CD14-positive monocyte (primary cell): ENCODE measurements at places on chromosomes 7 and 10.

GRCh38 chr10:14826076-14826829, 11.6 kb downstream of the CDNF start:
- peak; percentile 38 for DNase-seq

GRCh38 chr10:50621968-50622705, 1.6 kb downstream of the SGMS1 start:
- peak; percentile 84 for DNase-seq

DNA sequence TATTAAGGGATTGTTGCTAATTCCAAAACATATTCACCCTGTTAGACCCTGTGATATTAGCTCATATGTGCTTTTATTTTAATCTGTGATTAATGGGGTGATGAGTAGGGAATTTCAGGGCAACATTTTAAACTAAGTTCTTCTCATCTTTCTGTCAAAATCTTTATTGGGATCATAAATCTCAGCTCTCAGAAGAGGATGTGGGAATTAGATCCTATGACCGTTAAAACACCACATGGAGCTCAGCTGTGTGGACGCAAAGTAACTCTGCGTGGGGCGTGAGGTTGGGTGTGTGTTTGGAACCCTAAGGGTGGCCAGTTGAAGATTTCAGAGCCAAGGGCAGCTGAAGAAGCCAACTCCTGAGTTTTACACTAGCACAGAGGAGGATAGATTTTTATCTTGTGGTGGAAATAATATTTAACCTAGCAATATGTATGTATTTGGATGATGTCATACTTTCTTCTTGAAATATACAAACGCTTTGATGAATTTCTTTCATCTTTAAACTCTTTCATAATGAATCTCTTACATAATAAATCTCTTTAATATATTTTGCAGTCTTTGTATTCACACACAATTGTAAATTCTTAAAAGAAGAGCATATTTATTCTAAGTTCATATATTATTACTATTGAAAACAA, 64.4 kb downstream of the EPDR1 start:
- DNase-seq = no peak

DNA sequence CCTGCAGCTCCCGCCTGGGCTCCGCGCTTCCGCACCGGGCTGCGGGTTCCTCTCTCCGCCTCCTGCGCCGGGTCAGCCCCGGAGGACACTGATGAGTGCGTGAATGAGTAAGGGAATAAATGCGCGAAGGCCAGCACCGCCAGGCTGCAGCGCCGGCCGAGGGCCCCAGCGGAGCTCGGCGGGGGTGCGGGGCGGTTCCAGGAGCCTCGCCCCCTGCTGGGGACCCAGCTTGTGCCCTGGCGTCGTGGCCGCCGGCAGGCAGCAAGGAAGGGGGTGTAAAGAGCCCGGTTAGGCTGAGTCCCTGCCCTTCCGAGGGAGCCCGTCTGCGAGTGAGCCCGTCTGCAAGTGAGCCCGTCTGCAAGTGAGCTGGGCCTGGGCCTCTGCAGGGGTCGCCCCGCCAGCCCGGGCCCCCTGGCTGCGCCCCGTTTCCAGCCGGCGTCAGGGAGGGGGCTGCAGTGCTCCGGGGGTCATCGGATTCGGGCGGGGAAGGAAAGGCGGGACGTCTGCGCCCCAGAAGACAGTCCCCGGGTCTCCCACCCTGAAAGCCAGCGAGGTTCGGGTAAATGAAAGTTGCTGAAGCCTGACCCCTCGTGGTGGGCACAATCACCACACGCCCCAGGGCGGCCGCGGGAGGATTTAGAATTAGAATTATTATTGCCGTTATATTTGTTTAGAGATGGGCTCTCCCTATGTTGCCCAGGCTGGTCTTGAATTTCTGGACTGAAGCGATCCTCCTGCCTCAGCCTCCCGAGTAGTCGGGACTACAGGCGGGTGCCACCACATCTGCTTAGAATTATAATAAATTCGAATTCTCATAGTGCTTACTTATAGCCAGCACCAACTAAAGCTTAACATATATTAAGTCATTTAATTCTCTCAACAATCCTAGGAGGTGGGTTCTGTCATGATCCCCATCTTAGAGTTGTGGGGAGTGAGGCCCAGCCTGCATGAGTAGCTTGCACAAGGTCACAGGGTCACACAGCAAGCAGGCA, 8.6 kb upstream of the CRYGN start:
- peak; percentile 57 for DNase-seq

DNA sequence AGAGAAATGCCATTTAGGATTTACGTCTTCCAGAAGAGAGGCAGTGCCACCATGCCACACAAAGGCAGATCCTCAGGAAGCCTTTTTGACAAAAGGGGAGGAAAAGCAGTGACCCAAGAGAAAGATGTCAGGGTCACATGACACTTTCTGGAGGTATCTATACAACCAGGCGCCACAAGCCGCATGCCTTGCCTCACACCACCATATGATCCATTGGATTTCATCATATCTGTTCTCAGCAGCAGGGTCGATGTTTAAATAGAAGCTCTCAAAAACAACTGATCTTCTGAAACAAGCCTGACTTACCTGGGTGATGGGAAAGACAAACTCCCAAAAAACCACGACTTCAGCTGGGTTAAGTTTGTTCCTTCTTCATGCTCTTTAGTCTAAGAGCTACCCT, 52.5 kb upstream of the UNC5B start:
- DNase-seq = no peak

DNA sequence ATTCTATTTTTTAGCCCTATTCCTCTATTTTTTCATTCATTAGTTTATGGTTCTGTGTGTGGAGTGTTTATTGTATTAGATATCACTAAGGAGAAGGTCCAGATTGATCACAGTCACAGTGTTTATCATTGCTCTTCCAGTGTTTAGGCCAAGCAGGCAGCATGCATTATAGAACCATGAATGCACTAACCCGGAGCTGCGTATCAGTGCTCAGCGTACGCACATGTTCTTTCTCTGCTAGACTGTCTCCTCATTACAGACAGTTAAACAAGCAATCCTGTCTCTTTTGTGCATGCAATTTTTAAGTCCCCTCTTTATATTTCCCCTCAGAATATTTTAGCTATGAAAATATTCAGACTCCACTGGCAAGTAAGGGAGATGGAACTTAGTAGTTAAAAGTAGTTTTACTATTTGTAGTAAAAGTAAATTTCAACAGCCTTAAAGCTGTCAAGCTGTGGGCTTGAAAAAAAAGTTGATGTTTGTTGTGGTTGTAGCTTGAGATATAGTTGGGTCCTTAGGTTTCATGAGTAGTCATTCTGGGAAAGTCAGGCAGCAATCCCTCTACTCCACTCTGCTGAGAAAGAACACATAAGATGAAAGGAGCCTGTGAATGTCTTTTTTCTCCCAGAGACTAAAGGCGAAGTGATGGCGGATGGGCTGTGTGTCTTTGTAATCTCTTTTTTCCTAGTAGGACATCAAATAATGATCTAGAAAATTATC, 260.4 kb downstream of the CDK14 start:
- no peak for DNase-seq

DNA sequence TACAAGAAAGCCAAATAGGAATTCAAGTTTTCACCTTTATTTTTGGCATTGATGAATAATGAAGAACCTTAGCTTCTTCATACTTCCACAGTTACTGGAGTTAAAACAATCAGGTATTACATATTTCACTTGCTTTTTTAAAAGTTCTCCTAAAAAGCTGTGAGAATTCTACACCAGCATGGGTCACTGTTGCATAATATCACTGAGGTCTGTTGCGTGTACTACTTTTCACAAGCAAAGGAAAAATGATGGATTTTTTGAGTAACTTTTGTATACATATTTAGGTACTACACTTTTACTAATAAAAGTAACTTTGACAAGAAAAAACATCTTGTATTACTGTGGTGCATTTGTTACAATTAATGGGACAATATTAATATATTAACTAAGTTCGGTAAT, 15.2 kb downstream of the FAM24B start:
- no peak for DNase-seq

GRCh38 chr7:15033039-15033438, 130.5 kb upstream of the DGKB start:
- DNase-seq = no peak

GRCh38 chr7:16669581-16669980, 23.6 kb downstream of the BZW2 start:
- DNase-seq = peak; percentile 5

DNA sequence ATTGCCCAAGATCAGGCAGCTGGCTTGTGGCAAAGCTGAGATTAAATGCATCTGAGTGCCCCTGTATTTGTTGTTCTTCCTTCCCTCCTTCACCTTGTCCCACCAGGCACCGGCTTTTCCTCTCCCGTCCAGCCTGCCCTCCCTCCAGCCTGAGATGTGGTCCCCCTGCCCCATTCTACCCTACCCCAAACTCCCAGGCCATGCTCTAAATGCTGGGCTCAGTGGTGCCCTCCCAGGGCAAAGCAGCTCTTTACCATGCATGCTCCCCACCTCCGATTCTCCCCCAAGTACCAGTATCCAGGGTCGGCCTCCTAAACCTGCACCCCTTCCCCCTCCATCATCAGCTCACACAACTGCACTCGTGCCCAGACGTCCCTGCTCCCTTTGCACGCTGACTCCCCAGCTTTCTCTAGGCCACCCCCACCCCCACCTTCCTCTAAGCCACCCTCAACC, 36.5 kb downstream of the CALML5 start:
- DNase-seq = no peak

- DNase-seq = no peak
Observed at GRCh38 chr7:155342313-155342712, 44.6 kb downstream of the INSIG1 start.

DNA sequence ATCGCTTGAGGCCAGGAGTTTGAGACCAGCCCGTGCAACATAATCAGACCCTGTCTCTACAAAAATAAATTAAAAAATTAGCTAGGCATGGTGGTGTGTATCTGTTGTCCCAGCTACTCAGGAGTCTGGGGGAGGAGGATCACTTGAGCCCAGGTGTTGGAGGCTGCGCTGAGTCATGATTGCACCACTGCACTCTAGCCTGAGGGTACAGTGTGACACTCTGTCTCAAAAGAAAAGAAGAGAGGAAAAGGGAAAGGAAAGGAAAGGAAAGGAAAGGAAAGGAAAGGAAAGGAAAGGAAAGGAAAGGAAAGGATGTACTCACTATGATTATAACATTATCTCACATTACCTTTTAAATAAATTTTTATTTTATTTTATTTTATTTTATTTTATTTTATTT, 56.5 kb upstream of the MPP7 start:
- DNase-seq = no peak

GRCh38 chr10:102241032-102241443, 274 bp downstream of the PITX3 start:
- no peak for DNase-seq

DNA sequence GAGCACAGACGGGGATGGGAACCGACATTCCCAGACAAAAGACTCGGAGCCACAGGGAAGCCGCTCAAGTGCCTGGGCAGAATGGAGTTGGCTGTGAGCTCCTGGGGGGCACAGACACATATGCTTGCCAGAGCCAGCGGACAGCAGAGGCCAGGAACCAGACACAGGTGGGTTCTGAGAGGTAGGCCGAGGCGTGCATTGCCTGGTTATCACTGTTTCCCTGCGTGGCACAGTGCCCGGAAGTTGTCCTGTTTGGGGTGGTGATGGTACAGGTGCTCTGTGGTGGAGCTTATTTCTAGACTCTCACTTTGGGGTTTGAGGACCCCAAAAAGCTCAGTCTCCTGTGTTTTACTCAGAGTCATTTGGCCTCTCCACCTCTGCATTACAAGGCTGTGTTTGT, 2.5 kb downstream of the PALD1 start:
- DNase-seq = no peak

GRCh38 chr10:129768437-129769355, 195.4 kb downstream of the EBF3 start:
- no peak for DNase-seq

DNA sequence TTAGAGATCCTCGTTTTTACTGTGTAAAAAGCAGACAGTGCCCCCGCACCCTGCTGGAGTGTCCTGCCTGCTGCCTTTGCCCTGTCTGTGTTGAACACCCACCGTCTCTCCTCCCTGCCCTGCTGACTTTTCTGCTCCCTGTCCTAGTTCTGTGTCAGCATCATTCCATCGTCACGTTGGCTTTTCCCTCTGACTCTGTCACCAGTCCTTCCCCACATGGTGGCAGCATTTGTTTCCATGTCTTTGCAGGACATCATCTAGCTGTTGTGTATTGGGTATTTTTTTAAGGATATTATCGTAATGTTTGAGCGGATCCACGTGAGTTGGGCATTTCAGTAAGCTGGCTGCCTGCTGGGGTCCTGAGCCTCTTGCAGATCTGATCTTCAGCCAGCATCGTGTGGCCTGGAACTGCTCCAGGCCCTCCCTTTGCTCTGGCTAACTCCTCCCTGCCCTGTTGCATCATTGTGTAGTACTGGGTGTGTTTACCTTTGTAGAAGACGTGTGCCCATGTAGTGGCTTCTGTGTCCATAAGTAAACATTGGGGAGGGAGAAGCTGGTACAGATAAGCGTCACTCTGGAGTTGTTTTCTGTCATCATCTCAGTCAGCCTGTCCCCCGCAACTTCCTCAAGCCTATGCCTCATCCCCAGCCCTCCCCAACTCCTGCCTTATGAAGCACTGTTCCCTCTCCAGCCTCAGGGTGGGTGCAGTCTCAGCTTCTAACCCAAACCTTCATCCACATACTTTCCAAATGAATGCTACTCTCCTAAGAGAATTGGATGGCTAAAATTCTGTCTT, 44.3 kb downstream of the TRRAP start:
- no peak for DNase-seq

DNA sequence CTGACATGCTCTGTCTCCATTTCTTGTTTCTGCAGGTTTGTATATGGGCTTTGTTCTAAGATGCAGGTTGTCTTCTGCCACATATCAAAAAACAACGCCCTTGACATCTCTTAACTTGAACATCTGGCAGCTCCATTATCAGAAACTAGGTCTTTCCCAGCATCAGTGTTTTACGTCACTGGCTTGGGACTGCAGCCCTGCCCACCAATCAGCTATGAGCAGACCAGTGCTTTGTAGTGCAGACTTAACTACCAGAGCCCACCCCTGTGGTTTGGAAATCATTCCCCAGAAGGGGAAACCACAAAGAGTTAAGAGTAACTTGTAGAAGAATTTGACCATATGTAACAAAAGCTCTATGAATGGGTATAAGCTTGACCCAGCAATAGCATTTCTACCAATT, 132.4 kb downstream of the SEPTIN14 start:
- DNase-seq = no peak

DNA sequence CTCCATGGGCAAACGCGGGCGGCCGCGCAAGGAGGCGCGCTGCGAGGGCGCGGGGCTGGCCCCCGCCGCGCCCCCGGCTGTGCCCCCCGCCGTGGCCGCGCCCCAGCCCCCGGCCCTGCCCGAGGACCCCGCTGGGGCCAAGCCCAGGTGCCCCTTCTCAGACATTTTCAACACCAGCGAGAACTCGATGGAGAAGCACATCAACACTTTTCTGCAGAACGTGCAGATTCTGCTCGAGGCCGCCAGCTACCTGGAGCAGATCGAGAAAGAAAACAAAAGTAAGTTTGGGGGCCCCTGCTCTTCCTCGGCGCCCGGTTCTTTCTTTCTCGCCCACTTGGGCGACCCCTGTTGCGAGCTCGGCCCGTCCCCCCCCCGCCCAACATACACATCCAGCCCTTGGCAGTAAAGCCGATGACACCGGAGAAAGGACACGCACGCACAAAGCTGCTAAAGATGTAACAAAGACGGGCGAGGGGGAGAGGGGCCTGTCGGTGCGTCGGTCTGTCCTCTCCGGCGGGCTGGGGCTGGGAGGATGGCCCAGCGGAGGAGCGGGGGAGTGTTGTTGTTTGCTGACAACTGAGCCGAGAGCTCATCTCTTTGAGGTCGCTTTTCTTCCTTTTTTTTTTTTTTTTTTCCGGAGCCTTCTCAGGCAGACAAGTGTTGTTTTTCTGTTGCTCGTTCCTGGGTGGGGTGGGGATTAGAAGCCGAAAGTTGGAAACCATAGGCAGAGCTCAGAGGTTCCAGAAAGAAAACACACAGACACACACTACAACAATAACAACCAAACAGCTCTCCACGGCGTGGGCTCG, 604 bp downstream of the MXI1 start:
- peak; percentile 33 for DNase-seq
